ENCODE measurements at places on chromosomes 2 and 18.
A peak's percentile ranks its signal among the peaks of the same experiment; 100 is the strongest.

- no peak for DNase-seq
These were observed 144.9 kb downstream of the TSN start for GRCh38 chr2:121900391-121900790.

DNA sequence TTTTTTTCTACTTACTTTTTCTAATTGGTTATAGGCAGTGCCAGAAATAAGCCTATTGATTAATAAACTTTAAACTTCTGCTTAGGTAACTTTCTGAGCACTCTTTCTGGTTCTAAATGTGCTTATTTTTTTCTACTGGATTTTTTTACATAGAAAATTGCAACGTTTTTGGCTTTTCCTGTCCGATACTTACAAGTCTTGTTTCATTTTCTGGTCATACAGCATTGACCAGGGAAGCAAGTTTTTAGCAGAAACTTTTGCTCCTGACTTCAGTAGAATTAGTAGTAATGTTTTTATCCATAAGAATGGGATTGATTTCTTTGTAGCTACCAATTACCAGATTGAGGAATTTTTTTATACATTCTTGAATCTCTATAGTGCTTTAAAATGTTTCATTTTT lies 36.9 kb downstream of the NCKAP5 start:
- DNase-seq, result no peak

DNA sequence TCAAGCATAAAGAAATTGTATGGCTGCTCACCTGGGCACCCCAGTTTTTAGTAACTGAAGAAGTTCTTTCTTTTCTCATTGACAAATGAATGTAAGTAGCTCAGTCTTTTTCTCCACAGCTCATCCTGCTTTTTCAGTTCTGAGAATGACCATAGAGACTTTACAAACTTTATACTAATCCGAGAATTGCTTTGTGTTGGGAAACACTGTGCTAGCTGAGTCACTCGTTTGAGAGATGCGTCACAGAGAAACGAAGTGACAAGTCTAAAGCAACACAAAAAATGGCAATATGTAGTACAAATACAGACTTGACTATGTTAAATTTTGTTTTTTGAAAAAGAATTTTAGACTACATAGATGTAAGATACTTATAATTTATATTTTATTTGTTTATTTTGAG lies 9.0 kb downstream of the LRRTM4 start:
- DNase-seq, result no peak

DNA sequence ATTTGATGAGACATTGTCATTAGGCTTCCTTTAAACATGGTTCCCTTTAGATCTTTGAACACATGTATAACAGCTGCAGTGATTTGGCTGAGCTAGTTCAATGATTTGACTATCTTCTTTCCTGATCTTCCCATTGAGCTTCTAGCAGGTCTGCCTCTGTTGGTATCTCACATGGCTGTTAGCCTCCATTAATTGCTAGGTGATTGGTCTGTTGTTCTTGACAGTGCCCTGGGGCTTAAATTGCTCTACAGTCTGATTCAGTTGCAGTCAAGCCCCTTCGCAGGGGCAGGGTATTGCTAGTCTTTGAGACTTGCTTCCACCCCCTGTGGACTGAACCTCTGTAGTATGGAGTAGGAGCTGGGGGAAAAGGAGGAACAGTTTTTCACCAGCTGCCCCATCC lies 24.1 kb downstream of the SKA1 start:
- DNase-seq, result no peak

GRCh38 chr18:29083545-29083944 lies 906.6 kb upstream of the CDH2 start:
- no peak for DNase-seq

GRCh38 chr2:182372661-182373060 lies 54.2 kb downstream of the PDE1A start:
- peak; percentile 33 for DNase-seq

- DNase-seq, result no peak
These were observed 26.8 kb downstream of the MPHOSPH10 start for GRCh38 chr2:71157124-71157793.

GRCh38 chr18:58454406-58455061 lies 174.4 kb downstream of the ALPK2 start:
- DNase-seq, result no peak

GRCh38 chr2:129698593-129698992 lies 280.9 kb upstream of the RAB6C start:
- no peak for DNase-seq

- DNase-seq, result no peak
These were observed 113.1 kb upstream of the WDR75 start for GRCh38 chr2:189327879-189328847.

DNA sequence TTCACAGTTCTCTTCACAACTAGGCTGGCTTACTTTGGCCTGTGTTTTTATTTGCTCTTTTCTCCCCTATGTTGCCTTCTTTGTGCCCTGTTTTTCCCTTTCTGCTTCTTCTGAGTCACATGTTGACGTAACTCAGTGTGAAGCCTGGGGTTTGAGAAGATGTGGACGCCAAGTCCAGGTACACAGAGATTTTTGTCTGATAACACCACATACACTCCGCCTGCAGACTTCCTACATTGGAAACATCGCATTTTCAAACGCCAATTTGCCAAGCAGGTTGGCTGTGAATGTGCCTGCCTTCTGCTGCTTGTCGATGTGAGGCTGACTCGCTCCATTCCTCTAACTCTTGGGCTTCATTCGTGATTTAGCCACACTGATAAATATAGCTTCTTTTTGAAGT lies 62.6 kb upstream of the FN1 start:
- no peak for DNase-seq

- no peak for DNase-seq
These were observed 76.9 kb downstream of the MYO1B start for GRCh38 chr2:191321861-191322662.

- DNase-seq, result no peak
These were observed 237.4 kb upstream of the REV1 start for GRCh38 chr2:99727199-99727598.

GRCh38 chr2:81528852-81529480 lies 1224.4 kb upstream of the LRRTM1 start:
- DNase-seq, result no peak

GRCh38 chr2:75416420-75417342 lies 144.1 kb downstream of the EVA1A start:
- no peak for DNase-seq

DNA sequence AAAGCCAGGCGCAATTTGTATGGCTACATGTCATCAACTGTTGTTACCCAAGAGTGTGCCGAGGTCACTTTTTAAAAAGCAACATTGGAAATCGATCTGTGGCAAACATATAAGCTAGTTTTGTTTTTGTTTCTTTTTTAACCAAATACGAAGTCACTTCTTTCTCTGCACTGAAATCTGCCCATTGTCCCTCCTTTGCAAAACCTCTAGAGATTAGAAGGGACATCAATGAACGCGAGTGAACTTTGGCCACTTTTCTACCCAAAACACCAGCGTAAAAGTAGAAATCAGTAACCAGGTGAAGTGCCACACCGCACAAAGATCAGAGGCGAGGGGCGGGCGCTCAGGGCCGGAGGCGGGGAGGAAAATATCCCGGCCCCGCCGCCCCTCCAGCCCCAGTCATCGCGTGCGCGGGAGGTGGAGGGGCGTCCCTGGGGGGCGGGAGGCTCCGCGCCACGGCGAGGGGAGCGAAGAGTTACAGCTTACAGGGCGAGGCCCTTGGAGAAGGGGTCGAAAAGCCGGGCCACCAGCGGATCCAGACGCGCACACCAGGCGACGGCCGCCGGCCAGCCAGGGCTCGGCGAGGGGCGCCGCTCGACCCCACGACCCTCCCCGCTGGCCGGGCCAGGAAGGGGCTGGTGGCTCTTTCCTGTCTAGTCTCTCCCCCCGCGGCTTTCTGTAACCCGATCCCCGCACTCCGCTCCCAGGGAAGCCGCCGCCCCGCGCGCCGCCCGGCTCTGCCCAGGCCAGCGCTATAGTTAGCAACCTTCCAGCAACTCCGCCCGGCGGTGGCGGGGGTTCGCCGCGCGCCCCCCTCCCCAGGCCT lies 993 bp downstream of the RBMS1 start:
- no peak for DNase-seq

DNA sequence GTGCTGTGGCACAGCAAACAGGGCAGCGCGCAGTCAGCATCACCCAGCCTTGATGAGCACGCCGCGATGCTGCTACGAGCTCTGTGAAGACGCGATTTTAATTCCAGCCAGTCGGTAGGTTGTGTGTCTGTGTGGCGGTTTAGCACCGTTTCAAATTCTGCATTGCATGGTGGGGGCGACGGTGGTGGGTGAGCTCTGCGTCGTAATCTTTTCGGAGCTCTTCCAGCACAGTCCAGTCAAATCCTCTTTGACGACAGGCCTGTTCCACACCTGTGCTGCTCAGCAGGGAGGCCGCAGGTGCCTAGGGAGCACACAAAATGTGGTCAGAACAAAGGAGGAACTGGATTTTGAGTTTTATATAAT lies 8.6 kb downstream of the ALLC start:
- no peak for DNase-seq

DNA sequence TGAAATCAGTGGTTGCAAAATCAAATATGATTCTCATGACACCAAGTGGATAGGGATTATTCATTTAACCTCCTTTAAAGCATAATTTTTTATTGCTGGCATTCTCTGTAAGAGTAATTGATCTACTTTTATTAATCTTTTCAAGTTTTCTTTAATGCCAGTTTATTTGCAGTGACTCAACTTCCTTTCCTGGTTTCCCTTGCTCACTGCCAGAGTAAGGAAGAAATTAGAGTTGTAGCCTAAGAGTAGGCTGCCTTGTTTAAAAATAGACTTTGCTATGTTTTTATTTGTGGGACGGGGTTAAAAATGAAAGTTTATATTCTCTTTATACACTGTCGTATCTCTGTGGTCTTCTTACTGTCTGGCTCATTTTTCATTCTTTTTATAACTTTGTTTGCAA lies 148.6 kb downstream of the WDR7 start:
- DNase-seq, result no peak

GRCh38 chr18:72160510-72161445 lies 383.4 kb downstream of the CBLN2 start:
- no peak for DNase-seq

GRCh38 chr2:220575963-220576362 lies 948.5 kb downstream of the SLC4A3 start:
- no peak for DNase-seq

GRCh38 chr2:133676392-133677130 lies 108.3 kb upstream of the NCKAP5 start:
- DNase-seq, result no peak

- DNase-seq, result peak; percentile 72
These were observed 3.2 kb downstream of the TSHZ1 start for GRCh38 chr18:75213611-75214331.

GRCh38 chr2:183347969-183348368 lies 223.7 kb downstream of the NUP35 start:
- DNase-seq, result no peak
